ENCODE measurements at places on chromosomes 4 and X. TPM values are rescaled to one million over a fixed set of nuclear protein-coding genes. Genes with fewer than 3 reads are reported as not detected.

DNA sequence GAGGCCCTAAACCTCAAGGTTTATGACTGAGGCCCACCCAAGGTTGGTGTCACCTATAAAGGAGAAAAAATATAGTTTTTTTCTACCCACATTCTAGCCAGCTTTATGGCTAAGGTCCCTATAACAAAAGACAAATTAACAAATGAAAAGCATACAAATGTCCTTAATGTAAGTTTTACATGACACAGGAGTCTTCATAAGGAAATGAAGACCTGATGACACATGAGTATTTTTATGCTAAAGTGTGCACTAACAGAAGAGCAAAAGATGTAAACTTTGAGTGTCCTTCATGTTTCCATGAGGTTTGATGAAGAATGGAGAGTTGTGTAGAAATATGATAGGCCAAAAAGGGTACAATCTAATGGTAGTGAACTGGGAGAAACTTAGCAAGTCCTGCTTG, 114.7 kb upstream of the INTU start:
- DNase-seq, result no peak

DNA sequence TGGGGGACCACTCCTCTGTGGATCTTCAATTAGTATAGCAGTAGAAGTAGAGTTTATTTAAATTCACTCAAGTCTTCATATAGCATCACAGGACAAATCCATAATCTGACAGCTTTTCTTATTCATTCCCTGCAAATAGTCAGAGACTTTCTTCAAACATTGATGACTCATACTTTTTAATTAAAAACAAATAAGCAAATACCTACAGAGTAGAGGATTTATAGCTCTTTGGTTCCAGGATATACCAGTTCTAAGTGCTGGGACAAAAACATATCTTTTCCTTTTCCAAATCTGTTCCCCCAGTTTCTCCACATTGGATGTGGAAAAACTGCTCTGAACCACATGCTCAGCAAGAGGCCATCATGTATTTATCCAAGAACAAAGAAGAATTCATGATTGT, 24.1 kb downstream of the EMCN start:
- DNase-seq, result no peak

DNA sequence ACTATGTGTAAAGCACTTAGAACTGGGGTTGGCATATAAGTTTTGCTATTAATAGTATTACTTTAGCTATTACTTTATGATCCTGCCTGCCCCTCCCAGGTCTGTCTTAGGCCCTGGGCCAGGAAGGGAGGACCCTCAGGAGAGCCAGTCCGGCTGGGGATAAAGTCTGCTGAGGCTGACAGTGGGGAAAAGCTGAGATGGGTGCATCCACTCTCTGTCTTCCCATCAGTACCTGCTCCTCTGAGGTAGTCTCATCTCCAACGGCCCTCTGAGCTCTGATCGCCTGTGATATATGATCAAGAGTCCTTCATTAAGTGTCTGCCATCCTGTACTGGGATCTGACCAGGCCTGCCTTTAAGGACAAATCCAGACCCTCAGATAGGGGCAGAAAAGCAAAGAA, 156.5 kb upstream of the PJA1 start:
- no peak for DNase-seq

- DNase-seq, result no peak
These were observed 239.6 kb downstream of the GBA3 start for GRCh38 chr4:22932326-22932725.

GRCh38 chr4:17260166-17260907, 251.6 kb downstream of the QDPR start:
- DNase-seq, result no peak

DNA sequence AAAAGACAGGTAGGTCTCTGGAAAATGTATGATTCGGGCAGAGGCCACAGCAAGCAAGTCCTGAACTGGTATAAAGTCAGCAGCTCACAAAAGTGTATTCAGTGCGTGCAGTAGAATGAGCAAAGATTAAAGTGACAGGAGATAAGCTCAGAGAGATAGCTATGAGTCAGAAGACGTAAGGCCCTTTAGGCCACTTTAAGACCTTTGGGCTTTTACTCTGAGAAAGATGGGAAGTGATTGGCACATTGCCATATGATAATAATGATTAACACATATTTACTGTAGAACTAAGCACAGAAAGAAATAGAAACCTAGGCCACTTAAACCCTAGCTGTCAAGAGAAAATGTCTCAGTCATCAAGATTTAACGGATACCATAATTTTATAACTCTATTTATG, 51.7 kb downstream of the TBCK start:
- DNase-seq, result no peak

The GK2 gene
- polyA plus RNA-seq, result not detected

DNA sequence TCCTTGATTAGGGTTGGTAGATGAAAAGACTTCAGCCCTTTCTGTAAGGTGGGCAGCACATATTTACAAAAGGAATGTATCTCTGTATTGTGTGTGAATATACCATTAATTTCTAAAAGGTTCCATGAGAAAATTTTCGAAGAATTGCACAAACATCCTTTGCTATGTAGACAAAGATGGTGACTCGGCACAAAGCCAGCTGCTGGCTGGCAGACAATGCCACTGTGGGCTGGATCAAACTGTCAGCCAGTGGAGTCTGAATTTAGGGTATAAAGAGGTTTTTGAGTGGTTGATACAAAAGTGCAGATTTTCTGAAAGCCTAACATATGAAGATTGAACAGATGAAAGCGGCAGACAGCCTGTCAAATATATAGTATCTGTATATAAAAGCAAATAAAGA, 5.6 kb upstream of the TXK start:
- no peak for DNase-seq

The USP27X gene
- polyA plus RNA-seq, result 3.0 TPM

The SERTM2 gene
- not detected for polyA plus RNA-seq

GRCh38 chrX:48787505-48788443, 1.4 kb downstream of the GATA1 start:
- no peak for DNase-seq

- DNase-seq, result no peak
These were observed 219.1 kb downstream of the ZNF674 start for GRCh38 chrX:46326161-46326560.

- DNase-seq, result no peak
These were observed 164.2 kb upstream of the NRK start for GRCh38 chrX:105658136-105658535.

The UGT2A3 gene
- not detected for polyA plus RNA-seq

GRCh38 chrX:86604607-86605006, 456.4 kb downstream of the DACH2 start:
- DNase-seq, result no peak

DNA sequence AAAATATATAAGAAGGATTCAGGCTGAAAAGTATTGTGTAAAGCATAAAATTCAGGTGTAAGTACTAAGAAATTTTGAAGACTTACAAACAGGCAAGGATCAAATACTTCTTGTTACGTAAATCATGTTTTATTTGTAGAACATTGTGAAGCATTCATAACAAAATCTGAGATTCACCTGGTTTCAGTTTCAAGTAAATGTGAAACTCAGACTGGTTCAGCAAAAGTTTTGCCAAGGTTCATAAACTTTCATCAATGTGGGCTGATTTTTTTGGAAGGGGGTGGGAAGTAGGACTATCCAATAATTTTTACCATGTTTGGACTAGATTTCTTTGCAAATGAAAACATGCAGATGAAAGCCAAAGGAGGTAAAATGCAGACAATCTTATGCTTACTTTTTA, 527.7 kb downstream of the ANKRD50 start:
- DNase-seq, result no peak

DNA sequence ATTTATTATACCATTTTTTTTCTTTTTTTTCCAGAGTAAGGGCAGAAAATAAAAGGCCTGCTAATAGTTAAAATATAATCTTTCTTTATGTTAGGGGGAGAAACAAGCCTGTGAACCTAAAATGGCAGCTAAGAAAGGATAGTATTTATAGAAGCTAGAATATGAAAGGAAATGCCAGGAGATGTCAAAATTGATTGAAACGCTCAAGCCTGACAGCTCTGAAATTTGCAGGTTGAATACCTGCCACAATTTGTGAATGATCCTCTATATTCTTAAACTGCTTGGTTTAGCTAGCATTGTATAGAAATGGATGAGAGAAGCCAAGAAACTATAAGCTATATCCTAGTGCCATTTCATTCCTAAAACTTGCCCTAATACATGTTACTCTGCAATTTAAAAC, 757.3 kb upstream of the PABPC4L start:
- DNase-seq, result no peak

- DNase-seq, result no peak
These were observed 12.7 kb downstream of the SPRY1 start for GRCh38 chr4:123409334-123409733.

DNA sequence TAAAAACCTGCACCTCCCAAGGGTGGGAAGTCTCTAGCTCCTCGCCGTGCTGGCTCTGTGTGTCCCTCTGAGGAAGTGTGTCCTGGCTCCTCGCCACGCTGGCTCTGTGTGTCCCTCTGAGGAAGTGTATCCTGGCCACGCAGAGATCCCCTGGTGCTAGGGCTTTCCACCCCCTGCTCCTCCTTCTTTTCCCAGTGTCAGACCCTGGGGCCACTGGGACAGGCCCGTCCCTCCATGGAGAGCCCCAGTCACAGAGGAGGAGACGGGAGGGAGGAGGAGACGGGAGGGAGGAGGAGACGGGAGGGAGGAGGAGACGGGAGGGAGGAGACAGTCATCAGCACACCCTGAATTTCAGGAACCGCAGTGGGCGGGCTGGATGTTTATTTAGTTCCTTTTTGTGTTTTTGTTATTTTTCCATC, 53.8 kb upstream of the HGFAC start:
- DNase-seq, result no peak

- DNase-seq, result no peak
These were observed 121.1 kb upstream of the SORBS2 start for GRCh38 chr4:185933078-185933581.

The FAM53A gene
- polyA plus RNA-seq, result 3.7 TPM

GRCh38 chr4:123976819-123977218, 580.2 kb downstream of the SPRY1 start:
- DNase-seq, result no peak

The LDB2 gene
- 79.7 TPM for polyA plus RNA-seq

The CFI gene
- polyA plus RNA-seq, result 3.0 TPM

The SPIN2A gene
- 1.2 TPM for polyA plus RNA-seq

- DNase-seq, result no peak
These were observed 9.8 kb upstream of the ASIC5 start for GRCh38 chr4:155875878-155876277.

- DNase-seq, result no peak
These were observed 189.1 kb upstream of the C1QTNF7 start for GRCh38 chr4:15238720-15239119.

The RTL9 gene
- polyA plus RNA-seq, result 0.18 TPM

The RASL11B gene
- polyA plus RNA-seq, result 0.22 TPM

DNA sequence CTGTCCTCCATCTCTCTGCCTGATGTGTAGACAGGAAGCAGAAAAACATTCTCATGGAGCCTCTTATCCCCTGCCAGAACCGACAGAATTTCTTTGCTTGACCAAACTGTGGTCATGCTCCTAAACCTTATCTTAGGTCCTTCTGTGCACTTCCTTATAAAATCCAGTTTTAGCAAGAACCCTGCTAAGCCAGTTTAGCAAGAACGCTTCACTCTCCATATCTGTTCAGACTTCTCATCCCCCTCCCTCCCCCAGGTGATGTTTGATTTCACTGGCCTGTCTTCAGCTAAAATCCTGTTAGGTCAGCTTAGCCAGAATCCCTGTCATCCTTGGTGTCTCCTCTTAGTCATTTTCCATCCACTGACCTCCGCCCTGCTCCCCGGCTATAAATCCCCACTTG, 1130.9 kb upstream of the PRKX start:
- no peak for DNase-seq

The NKRF gene
- polyA plus RNA-seq, result 2.2 TPM

DNA sequence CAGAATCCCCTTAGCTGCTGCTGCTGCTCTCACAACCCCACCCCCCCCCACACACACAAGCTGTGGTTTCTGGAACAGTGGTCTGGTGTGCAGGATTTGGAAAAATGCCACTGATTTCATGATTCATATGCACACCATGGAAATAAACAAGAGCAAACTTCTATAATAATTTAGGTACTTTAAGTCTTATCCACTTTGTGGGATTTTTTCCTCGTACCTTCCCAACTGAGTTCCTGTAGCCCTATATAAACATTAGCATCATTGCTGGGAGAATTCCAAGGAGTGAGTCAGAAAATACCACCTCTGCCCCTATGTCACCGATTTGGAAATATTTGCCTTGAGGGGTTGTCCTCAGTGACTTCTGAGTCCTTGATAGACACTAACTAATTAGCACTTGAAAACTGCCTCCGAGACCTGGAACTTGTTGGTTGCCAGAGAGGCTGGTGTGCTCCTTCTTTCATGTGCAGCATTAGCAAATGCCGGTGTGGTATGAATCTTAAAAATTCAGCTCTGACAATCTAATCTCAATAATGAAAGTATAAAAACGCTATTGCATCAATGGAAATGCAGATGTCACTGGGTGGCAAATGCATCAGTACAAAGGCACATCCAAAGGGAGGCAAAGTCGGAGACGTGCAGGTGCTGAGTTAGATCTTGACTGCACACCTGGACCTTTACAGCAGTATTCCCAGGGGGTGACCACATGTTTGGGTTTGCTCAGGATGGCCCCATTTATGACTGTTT, 61.8 kb downstream of the CPE start:
- no peak for DNase-seq

The MEPE gene
- not detected for polyA plus RNA-seq

GRCh38 chr4:183798301-183799253, 106.5 kb upstream of the STOX2 start:
- DNase-seq, result no peak

The TTC29 gene
- polyA plus RNA-seq, result not detected

The EVC2 gene
- polyA plus RNA-seq, result 2.2 TPM

GRCh38 chrX:129161108-129161507, 362.2 kb downstream of the SMARCA1 start:
- DNase-seq, result no peak

GRCh38 chrX:33726281-33727160, 405.6 kb downstream of the FAM47A start:
- DNase-seq, result no peak

The DCAF4L1 gene
- polyA plus RNA-seq, result 0.04 TPM

DNA sequence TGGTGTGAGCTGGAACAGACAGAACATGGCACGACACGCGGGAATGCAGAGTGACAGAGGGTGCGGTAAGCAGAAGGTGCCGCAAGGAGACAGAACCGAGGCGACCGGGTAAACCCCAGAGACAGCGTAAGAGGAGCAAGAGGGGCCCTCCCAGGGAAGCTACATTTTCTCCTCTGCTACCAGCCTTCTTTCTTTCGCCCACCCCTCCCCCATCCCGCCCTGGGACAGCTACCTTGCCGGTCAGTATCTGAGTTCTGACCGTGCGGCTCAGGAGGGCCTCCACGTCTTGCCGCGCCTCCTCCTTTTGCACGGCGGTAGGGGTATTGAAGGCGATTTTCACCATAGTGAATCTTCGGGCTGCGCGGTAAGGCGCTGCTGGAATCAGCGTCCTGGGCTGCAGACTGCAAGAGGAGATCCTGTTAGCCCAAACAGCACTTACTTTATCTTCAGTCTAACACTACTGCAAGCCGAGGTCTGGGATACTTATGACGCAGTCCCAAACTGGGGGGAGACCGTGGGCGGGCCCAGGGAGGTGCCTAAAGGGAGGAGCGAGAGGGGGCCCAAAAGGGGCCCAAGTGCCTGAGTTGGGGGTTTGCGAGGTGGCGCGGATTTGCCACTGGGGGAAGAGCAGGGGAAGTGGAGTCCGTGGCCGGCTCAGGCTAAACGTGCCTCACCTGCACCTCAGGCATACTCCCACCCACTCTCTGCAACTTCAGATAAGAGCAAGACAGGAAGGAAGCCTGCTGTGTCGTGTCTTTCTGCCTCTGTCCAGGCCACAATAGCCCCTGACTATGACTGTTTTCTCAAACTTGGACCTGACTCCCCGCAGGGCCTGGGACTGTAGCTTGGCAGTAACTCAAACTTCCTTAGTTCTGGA, at the start of gene ITM2A:
ITM2A (minus strand) TSS at position 462 of the 877 bp plus-strand sequence; CDS start at position 343, 119 bp downstream.
- DNase-seq, result no peak

- DNase-seq, result no peak
These were observed 548.7 kb downstream of the GBA3 start for GRCh38 chr4:23241408-23241807.

Measured in BJ (cell line).